Osteoblast (primary cell): ENCODE measurements at places on chromosomes 1 and 21. TPM values are rescaled to one million over a fixed set of nuclear protein-coding genes. Genes with fewer than 3 reads are reported as not detected.

Gene SLC19A2
- 8.5 and 10.5 TPM in 2 replicates for total RNA-seq

Gene SHISAL2A
- total RNA-seq = not detected in 2 replicates

Gene TBX15
- 38.0 and 44.5 TPM in 2 replicates for total RNA-seq

Gene FNDC5
- 0.36 TPM in 1 of 2 replicates, not detected in the other for total RNA-seq

Gene NTMT2
- not detected in 2 replicates for total RNA-seq

DNA sequence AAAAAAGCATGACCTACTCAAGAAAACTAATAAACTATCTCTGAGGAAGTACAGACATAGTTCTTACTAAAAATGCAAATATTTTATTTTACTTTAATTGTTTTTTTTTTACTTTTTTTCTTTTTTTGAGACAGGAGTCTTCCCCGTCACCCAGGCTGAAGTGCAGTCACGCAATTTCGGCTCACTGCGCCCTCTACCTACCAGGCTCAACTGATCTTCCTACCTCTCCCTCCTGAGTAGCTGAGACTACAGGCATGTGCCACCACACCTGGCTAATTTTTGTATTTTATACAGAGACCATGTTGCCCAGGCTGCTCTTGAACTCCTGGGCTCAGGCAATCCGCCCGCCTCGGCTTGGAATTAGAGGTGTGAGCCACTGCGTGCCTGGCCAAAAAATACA, 1263.1 kb downstream of the KCNT2 start:
- DNase-seq = no peak
